Epithelial cell of alveolus of lung (primary cell): ENCODE measurements at places on chromosomes 3 and 15. TPM values are rescaled to one million over a fixed set of nuclear protein-coding genes. Genes with fewer than 3 reads are reported as not detected.

HIGD2B gene
- total RNA-seq: not detected in 2 replicates

EPB42 gene
- total RNA-seq: not detected in 2 replicates

SCN5A gene
- 0.39 and 0.96 TPM in 2 replicates for total RNA-seq

CDCP1 gene
- total RNA-seq: 19.2 and 76.2 TPM in 2 replicates

CPNE4 gene
- 1.6 TPM in 1 of 2 replicates, not detected in the other for total RNA-seq

SEMA3F gene
- 12.4 and 40.2 TPM in 2 replicates for total RNA-seq

IFT80 gene
- total RNA-seq: 31.5 and 32.1 TPM in 2 replicates

UQCC5 gene
- 0.91 TPM in 1 of 2 replicates, not detected in the other for total RNA-seq

RFTN1 gene
- 43.6 and 106 TPM in 2 replicates for total RNA-seq

KLHL6 gene
- under 0.01 TPM in 1 of 2 replicates, not detected in the other for total RNA-seq

CHRNA7 gene
- 0.13 and 1.2 TPM in 2 replicates for total RNA-seq

GATM gene
- 0.13 and 0.96 TPM in 2 replicates for total RNA-seq

GPR149 gene
- not detected in 2 replicates for total RNA-seq

EPHB3 gene
- total RNA-seq: 0.39 and 7.7 TPM in 2 replicates

MESP2 gene
- total RNA-seq: 1.0 and 2.0 TPM in 2 replicates
